ENCODE measurements at places on chromosomes 5 and 9. TPM values are rescaled to one million over a fixed set of nuclear protein-coding genes. Genes with fewer than 3 reads are reported as not detected.

KLHL3 gene
- total RNA-seq: 3.1 TPM

RPS14 gene
- 5,641 TPM for total RNA-seq

TMEM171 gene
- 1.1 TPM for total RNA-seq

SLC34A3 gene
- total RNA-seq: not detected

ITGA1 gene
- 40.2 TPM for total RNA-seq

NSG2 gene
- total RNA-seq: not detected

PCDHGB3 gene
- 5.4 TPM for total RNA-seq

PCDHB14 gene
- 0.85 TPM for total RNA-seq

BTNL8 gene
- total RNA-seq: not detected

TPPP gene
- 0.09 TPM for total RNA-seq

MOCS2 gene
- 24.7 TPM for total RNA-seq

ZNF366 gene
- not detected for total RNA-seq

LCN9 gene
- not detected for total RNA-seq

FSD1L gene
- 3.0 TPM for total RNA-seq

ST8SIA4 gene
- 0.28 TPM for total RNA-seq

CNTNAP3B gene
- total RNA-seq: 1.3 TPM

CDKN2B-AS1 gene
- 4.8 TPM for total RNA-seq

OBP2B gene
- not detected for total RNA-seq

CAMSAP1 gene
- total RNA-seq: 14.4 TPM

SLC6A3 gene
- not detected for total RNA-seq

ZNF462 gene
- total RNA-seq: 12.9 TPM

LHFPL2 gene
- total RNA-seq: 104 TPM

TAF7 gene
- total RNA-seq: 97.5 TPM

CSF1R gene
- total RNA-seq: 0.46 TPM

RXRA gene
- 11.4 TPM for total RNA-seq

ADRA1B gene
- 0.14 TPM for total RNA-seq
